Esophagus mucosa (tissue), 1 donor: ENCODE measurements at places on chromosomes 1 and 21.

GRCh38 chr1:247177755-247178154, 5.9 kb upstream of the ZNF124 start:
- no peak for ATAC-seq

- no peak for ATAC-seq
Observed at GRCh38 chr1:62928885-62929284, 145.0 kb downstream of the ATG4C start.

DNA sequence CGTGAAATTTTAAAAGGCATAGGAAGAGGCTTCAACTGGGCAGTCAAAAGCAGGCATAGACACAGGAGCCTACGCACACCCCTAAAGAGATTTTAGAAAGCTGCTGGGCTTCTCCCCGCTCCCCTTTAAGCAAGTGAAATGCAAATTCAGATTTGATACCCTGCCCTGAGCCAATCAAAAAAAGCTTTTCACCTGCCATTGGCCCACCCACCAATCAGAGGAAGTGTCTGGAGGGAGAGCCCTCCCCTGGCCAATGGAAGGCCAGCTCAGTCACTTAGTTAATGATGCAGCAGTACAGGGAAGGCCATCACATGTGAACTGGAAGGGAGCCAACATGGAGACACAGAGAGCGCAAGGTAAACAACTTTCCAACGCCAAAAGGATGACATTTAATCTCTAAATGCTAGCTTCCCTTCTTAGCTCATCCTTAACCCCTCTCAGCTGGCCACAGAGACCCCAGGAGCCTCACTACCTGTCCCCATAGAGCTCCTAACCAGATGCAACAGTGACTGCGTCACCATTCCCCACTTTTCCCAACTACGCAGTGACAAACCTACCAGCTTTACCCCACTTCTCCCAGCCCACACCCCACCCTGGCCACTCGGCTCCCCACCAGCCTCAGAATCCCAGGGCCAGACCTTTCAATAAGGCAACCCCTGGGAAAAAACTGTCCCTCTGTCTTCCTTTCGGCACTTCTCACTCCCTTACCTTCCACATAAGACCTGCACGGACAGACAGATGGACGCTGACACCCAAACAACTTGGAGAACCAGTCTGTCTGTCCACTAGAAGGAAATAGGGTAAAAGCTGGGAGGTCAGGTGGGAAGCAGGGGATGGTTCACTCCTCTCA, 71.0 kb downstream of the CD46 start:
- ATAC-seq: peak; percentile 51

- ATAC-seq: no peak
Observed at GRCh38 chr1:175560192-175560591, 183.2 kb downstream of the TNR start.

DNA sequence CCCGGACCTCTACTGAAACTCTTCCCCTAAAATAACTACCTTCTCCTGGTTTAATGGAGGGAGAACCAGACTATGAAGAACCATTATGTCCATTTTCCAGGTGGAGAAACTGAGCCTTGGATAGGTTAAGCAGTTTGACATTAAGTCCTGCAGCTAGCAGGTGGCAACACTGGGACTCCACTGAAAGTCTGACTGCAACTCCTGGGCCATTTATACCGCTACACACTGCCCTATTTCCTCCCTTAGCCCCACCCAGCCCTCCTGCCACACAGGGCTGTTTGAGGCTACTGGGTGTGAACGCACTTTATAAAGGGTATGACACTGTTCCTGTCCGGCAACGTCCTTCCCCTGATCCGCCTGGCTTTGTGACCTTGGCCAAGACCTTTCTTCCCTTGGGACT, 511 bp upstream of the INPP5B start:
- ATAC-seq: peak; percentile 10

GRCh38 chr1:203076031-203076511, 9.7 kb downstream of the MYOG start:
- ATAC-seq: peak; percentile 19

DNA sequence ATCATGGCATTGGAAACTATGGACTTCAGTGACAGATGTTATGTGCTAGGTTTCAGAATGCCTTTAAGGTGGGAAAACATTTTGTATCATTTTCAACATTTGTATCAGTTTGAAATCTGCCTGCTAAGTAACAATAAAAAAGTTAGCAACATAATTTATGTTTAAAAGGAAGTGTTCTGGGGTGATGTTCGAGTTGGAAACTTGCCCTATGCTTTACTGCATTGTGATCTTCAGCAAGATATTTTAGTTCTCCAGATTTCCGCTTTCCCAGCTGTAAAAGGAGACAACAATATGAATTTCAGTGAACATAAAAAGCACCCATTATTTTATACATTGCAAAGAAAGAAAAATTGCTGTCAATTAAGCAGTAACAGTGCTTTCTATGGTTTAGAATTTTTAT, 187.4 kb downstream of the DISC1 start:
- no peak for ATAC-seq

- no peak for ATAC-seq
Observed at GRCh38 chr1:90993245-90993644, 28.6 kb downstream of the ZNF644 start.

DNA sequence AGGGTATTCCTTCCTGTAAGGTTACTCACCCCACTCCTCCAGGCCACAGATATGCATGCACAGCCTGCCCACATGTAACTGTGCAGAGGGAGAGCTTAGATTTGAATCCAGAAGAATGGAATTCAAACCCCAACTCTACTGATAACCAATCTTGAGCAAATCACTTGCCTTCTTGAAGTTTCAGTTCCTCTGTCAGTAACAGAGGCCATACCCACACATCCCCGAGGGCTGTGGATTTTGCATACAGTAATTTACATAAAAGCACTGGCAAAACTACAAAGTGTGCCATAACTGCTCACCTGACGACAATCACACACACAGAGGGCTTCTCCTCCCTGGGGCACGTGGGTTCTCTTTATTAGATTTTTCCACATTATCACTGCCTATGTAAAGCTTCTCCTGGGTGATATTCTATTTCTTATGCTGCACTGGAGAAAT, 18.6 kb downstream of the CD247 start:
- peak; percentile 28 for ATAC-seq

DNA sequence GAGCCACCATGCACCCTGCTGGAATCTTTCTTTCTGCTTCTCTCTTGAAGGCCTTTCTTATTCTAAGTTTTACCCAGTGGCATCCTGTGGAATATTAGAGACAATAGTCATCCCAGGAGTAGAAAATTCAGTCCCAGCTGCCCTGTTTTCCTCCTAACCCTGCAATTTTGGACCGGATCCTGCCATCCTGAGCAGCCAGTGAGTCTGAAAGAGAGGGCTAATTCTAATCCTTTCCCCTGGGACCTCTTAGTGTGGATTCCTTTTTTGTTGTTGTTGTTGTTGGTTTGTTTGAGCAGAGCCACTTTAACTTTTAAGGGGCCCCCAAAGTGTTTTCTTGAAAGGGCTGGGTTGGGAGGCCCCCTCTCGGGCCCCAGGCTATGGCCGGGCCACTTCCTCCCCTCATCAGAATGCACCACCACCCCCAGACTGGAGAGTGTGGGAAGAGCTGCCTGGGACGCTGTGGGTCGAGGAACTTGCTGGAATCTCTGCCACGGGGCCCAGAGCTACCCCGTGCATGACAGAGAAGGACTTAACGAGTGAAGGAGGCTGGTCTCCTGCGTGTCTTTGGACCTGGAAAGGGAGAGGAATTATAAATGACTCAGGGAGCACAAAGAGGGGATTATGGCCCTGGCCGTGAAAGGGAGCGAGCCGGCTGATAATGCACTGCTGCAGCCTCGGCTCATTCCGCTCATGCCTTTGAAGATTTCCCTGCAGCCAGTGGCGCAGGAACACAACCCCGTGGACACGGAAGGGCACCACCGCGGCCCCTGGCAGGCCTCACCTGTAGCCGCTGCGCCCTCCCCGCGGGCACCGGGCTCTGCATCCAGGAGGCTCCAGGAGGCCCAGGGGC, 81.0 kb upstream of the AKT3 start:
- no peak for ATAC-seq

DNA sequence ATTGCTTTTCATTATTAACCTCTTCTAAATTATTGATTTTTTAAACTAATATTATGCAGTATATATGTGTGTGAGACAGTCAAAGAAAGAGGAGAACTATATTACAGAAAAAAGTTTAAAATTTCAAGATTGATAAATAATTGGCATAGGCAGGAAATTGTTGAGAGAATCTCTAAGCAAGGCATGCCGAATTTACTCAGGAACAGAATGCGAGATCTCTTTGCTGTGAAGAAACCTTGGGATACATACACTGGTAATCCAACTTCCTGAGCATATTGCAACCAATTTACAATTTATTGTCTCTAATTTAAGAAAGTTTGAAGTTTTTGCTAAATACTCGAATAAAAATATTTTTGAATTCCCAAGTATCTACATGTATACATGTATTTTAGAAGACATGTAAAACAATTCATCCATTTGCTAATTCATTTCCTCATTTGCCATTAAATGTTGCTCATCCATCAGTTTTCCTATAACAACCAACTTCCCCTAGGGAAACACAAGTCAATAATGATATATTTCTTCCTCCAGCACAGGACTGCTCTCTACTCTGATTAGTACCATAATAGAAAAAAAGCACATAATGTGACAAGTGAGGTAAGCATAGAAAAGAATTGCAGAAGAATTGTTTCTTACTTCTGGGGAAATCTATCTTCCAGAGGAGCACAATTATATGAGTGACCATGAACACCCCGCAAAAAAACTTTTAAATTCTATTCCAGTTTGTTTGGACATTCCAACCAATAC, 588 bp downstream of the LRRC39 start:
- no peak for ATAC-seq

DNA sequence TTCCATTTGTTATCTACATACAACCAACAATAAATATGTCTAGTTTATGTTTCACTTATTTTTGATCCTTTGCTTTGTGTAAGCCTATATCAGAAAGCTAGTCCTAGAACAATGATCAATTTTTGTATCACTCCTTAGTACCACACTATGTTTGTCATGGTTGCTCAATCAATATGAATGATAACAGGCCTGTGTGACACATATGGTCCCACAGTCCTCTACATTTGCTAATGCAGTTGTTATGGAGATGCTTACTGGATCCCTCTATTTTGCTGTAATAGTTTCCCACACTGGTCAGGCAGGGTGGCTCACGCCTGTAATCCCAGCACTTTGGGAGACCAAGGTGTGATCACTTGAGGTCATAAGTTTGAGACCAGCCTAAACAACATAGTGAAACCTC, 59.1 kb downstream of the ERO1B start:
- ATAC-seq: no peak

DNA sequence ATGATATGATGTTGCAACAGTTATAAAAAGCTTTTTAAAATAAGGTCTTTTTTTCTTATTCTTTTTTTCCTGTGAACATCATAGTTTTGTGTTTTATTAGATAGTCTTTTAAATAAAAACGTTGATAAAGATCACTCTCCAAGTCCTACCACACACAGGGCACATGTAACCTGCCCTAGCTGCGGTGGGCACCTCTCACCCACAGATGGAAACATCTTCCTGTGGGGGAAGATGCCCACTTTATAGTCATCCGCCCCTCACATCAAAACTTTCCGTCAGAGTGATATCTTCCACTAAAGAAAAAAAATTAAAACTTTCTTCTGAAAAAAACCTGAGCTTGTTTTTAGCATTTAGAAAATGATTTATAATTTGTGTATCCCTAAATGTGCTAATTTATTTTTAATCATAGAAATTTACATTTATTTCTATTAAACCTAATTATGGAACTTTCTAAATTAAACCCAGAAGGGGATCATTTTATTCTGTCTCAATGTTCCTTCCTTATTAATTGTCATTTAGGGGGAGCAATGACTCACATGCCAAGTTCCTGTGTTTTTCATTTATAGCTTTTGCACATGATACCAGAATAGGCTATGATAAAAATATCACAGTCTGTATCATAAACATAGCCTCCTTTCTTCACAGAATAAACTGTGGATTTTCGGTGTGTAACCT, 24.7 kb downstream of the TNFRSF9 start:
- no peak for ATAC-seq

- ATAC-seq: no peak
Observed at GRCh38 chr1:75503221-75503974, 107.5 kb downstream of the SLC44A5 start.

DNA sequence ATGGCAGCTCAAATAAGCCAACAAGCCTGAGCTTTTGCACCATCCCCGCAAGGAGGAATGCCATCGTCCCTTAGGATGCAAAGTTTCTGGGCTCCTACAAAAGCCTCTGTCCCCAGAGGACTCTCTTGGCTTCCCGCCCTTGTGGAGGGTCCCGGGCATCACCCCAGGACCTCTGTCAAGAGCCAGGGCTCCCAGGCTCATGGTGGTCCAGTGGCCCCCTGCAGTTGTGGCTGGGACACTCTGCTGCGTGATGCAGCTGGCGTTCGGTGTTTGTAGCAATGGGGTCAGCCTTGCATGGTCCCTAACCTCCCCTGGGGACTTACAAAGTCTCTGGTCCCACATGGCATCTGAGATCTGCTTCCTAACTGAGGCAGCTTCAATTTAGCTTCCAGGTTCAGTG, 104.7 kb downstream of the RIPK4 start:
- no peak for ATAC-seq

DNA sequence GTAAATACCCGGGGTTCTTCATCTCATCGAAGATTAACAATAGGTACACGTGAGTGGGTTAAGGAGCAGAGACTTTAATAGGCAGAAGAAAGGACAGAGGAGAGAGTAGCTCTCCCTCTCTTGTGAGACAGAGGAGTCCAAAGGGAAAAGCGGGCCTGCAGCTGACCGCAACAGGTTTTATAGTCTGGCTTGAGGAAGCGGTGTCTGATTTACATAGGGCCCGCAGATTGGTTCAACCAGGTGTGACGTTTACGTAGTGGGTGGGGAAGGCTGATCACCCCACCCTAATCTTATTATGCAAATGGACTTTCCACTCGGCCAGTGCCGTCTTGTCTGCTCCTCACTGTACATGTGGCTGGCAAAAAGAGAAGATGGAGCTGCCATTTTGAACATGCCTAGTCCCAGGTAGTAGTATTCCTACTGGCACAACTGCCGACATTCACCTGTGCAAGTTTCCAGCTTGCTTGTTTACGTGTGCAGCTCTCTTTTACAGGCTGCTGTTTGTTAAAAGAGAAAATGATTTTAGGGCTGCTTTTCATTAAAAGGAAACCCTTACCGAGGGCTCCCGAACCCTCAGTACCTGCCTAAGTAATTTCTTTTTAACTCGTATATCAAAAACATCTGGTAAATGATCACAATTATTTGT, 10.6 kb downstream of the CDC14A start:
- ATAC-seq: no peak

- ATAC-seq: no peak
Observed at GRCh38 chr1:33273961-33274371, 17.7 kb downstream of the ZNF362 start.

DNA sequence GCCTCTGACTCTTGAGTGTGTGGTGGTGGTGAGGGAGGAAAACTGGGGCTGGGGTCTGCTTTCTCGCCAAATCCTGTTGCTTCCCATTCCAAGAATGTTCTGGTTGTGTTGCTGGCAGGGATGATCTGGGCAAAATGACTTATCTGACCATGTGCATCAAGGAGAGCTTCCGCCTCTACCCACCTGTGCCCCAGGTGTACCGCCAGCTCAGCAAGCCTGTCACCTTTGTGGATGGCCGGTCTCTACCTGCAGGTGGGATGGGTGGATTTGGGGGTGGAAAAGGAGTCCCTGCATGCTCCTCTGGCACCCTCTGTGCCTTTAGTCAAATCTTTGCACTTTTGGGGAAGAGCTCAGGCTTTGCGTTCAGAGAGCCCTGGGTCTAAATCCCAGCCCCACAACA, 18.1 kb downstream of the CYP4B1 start:
- ATAC-seq: no peak
